Stimulated activated naive CD8-positive, alpha-beta T cell treated with anti-CD3 and anti-CD28 coated beads, Interleukin-15, Interleukin-2, amounts not matched to agents 100 U/mL and 50 U/mL, for 24 hours (primary cell): ENCODE measurements at places on chromosomes 6 and 20.

DNA sequence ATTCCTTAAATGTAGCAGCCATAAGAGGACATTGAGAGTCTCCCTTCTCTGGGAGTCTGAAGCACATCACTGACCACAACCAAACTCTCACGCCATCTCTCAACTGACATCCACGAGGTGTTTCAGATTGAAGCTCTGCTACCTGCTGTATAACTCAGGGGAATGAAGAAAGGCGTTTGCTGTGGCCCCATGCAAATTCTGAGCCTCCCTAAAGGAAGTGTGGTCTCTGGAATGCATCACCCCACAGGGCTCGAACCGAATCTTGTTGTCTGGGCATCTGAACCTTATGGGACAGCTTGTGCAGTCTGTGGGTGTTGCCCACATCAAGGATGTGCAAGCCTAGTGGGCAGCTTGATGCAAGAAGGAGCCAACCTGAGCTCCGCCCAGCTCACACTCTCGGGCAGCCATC, 10.9 kb downstream of the PMEPA1 start:
- DNase-seq: no peak

DNA sequence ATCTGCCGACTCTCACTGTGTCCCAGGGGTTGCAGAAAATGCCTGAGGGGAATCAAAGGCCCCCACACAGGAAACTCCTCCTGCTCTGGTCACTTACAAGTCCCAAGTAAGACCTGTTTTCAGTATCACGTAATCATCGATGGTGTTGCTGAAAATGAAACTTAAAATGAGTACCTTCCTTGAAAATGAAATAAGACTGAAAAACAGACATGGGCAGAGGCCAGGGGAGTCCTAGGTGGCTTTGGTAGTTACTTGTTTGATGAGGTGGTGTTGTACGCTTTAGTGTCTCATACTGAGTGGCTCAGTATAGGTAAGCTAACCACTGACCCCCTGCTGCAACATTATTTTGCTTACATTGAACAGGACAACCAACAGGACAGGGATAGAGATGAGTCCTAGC, 43.0 kb upstream of the SYNCRIP start:
- DNase-seq: no peak

DNA sequence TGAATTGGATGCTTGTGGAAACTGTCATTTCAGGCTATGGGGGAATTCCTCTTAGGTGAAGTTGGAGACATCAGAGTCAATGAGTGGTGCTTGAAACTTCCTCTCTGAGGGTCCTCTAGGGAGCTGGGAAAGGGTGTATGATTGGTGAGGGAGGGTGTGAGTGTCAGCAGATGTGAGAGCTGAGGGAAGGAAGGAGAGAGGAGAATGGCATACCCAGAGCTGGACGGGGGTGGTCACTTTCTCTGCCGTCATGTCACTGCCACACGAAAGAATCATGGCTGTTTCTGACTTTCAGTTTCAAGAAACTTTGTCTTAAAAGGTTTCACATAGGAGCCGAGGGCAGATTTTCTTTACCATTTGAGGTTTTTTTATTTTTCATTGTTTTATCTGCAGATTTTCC, 50.3 kb downstream of the DEK start:
- no peak for DNase-seq

DNA sequence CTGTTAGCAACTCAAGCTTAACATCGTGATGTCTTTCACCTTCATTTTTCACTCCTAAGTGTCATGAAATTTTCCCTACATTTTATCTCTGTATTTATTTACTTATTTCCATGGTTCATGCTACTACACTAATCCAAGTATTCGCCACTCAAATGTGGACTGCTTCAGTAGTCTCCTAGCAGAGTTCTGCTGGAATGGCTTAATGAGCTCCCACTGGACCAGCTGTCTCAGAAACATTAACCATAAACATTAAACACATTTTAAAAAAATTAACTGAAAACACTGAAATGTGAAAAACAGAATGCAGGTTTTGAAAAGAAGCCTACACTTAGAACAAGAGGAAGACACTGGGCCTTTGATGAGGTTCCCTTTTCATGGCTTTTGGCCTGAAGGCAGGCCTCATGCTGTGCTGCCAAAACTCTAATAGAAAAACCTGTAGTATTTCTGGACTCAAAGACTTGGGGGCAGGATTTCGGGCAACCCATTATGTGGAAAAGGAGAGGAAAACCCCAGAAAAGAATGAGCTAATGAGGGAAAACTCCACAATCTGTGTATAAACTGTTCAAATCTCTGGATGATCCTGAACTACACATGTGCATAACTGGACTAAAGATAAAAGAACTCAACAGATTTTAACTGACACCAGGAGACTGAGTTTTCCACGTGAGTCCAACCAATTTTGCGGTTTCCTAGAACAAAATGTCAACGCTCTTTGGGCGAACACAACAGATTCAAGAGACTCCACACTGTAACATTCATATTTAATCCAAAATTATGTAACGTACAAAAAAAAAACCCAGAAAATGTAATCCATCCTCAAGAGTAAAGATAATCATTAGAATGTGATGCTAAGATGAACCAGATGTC, 33.0 kb downstream of the SAMD3 start:
- no peak for DNase-seq

DNA sequence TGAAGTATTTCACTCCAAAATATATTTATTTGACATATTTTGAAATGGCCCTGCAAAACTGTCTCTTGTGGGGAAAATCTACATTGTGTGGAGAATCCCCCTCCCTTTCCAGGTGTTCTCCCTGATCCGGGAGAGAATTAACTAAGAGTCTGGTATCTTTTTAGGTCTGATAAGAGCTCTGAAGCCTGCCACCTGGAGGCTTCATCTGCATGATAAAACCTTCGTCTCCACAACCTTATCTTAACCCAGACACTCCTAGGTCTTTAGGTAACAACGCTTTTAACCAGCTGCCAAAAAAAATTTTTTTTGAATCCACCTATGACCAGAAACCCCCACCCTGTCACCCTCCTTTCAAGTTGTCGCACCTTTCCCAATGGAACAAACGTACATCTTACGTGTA, 43.0 kb downstream of the FAM184A start:
- DNase-seq: no peak

- DNase-seq: no peak
These were observed 68.7 kb upstream of the TAB2 start for GRCh38 chr6:149248693-149249369.

DNA sequence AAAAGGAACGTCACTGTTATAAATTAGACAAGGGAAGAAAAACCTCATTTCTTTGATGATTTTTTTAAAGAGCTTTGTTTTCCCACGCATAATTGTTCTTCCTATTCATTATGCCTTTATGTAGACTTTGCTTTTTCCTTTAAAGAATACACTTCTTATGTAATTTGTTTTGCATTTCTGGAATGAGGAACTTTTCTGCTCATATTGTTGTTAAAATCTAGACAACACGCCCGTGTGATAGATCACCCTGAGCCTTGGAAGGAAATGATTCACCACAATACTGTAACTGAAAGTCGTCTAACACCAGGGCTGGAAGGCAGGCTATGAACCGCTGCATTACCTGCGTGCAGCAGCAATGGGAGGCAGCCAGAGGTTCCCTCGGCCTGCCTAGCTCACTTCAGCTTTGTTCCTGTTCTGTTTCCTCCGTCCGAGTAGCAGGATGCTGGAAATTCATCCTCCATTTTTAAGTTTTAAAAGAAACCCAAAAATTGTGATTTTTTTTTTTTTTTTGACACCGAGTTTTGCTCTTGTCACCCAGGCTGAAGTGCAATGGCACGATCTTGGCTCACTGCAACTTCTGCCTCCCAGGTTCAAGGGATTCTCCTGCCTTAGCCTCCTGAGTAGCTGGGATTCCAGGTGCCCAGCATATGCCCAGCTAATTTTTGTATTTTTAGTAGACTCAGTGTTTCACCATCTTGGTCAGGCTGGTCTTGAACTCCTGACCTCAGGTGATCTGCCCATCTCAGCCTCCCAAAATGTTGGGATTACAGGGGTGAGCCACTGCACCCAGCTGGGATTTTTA, 49.6 kb upstream of the ZNF217 start:
- DNase-seq: peak; percentile 58

DNA sequence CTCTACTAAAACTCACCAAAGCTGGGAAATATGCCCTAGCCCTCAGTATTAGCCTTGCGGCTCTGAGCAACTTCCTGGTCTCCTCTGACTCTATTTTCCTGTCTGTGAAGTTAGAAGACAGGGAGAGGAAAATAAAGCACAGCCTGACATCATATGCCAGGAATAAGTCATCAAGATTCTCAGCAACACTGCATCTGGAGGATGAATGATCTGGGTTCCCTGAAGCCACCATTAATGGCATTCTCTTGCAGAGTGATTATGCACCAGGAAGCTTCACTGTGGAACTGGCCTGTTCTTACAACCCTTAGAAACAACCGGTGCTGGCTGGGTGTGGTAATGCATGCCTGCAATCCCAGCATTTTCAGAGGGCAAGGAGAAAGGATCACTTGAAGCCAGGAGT, 12.4 kb downstream of the ADGRF5 start:
- DNase-seq: no peak

DNA sequence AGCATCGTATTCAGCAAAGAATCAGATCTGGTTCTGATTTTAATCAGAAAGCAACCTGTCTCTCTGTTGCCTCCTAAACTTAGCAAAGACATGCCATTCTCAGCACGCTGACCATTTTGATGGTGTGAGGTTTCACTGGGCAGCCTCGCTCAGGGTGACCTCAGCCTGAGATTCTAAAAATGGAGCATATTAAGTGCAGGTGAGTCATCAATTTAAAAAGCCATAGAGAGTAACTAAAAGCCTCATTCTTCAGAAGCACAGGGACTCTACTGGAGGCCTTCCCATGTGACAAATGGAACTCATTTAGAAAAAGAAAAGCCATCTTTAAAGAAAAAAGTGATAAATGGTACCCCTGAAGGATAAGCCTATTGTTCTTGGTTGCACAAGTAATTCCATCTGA, 91.3 kb downstream of the FILIP1 start:
- no peak for DNase-seq

- DNase-seq: no peak
These were observed 138.8 kb downstream of the EDN3 start for GRCh38 chr20:59439243-59439642.

- no peak for DNase-seq
These were observed 407.3 kb upstream of the FLRT3 start for GRCh38 chr20:14744723-14745122.

DNA sequence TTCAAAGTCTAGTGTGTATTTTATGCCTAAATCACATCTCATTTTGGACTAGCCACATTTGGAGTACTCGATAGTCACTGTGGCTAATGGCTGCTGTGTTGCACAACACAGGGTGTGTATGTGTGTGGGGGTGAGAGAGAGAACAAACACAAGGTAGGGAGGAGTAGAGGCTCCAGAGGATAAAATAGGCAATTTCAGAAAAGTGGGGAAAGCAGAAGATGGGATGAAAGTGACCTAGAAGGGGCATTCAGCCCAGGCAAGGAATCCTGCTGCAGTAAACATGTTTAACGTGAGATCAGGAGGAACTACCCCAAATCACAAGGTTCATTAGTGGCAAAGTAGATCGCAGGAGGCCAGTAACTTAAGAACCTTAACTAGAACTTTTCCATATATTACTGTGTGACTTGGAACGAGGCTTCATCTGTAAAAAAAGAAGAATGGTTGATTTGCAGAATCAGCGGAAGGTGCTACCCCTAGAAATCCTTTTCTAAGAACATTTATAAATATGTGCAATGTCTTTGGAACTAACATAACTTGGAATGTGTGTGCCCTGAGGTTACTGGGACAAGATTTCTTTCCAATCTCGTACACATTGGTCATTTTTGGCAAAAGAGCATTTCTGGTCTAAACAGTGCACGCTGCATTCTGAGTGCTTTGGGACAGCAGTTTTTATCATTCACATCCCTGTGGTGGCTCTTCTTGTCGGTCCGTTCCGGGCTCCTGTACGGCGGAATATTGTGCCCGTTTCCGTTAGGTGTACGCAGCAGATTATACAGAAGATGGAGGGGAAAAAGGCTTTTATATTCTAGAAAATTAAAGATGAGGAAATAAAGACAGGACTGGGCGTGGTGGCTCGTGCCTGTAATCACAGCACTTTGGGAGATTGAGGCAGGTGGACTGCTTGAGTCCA, 2.6 kb downstream of the DUSP22 start:
- DNase-seq: no peak

DNA sequence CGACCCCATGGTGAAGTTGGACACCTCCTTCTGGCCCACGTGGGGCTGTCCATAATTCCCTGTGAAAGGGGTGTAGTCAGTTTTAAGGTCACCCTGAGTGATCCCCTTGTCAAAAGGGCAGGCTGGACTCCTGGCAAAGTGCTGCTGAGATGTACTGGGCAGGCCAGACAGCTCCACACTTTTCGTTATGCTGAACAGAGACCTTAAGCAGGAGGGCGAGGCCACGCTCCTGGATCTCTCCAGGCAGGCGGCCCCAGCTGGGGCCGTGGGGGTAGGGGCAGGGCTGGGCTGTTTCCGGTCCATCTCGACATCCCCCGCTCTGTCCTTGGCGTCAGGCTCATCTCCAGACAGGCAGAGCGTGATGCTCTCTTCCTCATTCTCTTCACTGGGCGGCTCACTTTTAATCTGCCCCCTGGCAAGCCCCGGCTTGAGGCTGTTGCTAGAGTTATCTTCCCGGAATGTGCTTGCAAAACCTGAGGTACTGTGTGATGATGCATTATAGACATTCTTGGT, 56.7 kb downstream of the GJA10 start:
- DNase-seq: no peak

DNA sequence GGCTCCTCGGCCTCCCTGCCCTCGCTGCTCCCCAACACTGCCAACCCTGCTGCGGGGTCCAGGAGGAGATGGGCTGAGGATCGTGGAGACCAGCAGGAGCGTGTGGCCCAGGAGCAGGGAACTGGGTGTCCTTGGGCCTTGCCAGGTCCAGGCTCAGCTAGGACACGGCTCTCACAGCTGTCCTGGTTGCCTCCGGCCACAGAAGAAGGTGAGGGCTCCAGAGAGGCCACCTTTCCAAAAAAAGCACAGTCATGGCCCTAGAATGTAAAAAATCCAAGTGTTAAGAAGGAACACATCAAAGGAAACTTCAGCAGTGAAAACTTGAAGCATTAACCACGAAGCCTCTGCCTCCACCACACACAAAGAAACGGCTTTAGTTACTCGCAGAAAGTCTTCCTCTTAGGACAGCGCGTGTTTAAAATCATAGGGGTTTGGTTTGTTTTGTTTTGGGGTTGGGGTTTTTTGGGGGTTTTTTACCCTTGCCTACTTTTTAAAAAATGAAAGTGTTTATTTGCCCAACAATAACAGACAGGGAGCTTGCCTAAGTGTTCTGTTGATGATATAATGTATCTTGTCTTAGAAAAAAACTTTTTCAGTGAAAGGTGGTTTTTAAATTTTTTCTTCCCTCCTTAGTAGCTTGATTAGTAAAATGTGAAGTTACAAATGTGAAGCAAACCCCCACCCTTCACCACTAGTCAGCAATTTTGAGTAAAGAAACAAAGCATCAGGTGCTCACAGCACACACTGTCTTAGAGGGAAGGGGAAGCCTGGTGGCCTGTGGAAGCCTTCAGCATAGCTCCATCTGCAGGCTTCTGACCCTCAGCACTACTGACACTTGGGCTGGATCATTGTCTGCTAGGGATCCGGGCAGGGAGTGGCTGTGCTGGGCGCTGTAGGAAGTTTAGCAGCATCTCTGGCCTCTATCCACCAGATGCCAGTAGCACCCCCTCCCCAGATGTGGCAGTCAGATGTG, 60.0 kb downstream of the PTPN1 start:
- no peak for DNase-seq

- DNase-seq: no peak
These were observed 215.2 kb downstream of the LMBRD1 start for GRCh38 chr6:69581581-69581980.

GRCh38 chr6:124056407-124057334, 253.0 kb downstream of the NKAIN2 start:
- no peak for DNase-seq

- DNase-seq: peak; percentile 39
These were observed 25.7 kb upstream of the BTBD3 start for GRCh38 chr20:11891776-11892545.

- no peak for DNase-seq
These were observed 292.2 kb upstream of the JAG1 start for GRCh38 chr20:10965936-10966470.

GRCh38 chr6:166003569-166003968, 164.1 kb downstream of the TBXT start:
- no peak for DNase-seq
